ENCODE measurements at places on chromosomes 3 and 15.
A peak's percentile ranks its signal among the peaks of the same experiment; 100 is the strongest.

DNA sequence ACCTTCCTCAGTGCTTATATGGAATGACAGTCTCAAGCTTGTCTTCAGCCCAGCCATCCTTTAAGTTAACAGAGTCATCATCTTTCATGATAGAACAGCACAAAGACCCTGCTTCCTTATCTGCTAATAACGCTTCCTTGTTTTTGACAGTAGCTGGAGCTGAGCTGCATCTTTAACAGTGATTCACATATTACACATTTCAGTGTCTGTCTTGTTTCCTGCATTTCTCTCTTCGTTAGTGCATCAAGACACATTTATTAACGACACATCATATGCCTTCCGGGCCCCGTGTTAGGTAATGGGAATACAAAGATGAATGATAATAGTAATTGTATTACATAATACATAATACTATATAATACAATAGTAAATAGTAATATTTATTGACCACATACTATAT lies 30.2 kb upstream of the GREM1 start:
- no peak for DNase-seq

GRCh38 chr3:161474741-161475140 lies 21.9 kb upstream of the OTOL1 start:
- no peak for DNase-seq

- DNase-seq: no peak
These were observed 273.3 kb downstream of the NSUN3 start for GRCh38 chr3:94336046-94336753.

DNA sequence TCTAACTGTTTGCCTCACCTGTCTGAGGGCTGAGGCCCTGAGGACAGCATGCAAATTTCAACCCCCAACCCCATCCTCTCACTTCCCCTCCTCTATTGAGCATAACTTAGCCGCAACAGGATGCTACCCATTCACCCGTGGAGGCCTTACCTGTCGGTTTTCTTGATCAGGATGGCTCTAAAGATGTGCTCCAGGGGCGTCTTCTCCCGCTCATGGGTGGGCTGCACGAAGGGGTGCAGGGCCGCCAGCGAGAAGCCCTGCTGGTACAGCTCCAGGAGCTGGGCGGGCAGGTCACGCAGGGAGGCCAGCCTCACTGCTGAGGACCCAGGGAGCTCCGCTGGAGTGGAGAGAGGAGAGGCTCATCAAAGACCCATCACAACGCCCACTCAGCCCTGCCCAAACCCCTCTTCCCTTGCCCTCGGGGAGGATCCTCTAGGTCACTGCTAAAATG lies 79.8 kb downstream of the RFTN1 start:
- no peak for DNase-seq

DNA sequence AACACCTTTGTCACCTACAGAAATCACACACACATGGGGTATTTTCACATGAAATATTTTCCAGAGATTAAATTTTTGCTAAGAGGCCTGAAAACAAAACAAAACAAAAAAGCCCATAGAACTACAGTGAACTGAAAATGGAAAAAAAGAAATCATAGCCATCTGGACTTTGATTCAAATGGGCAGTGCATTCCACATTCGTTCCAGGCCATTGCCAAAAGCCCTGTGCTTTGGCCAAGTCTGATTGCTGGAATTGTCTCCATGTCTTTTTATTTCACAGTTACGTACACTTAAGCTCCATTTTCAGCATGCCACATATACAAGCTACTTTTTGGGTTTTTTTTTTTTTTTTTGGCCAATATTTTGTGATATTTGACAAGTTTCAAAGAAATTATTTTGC lies 47.1 kb downstream of the TFG start:
- DNase-seq: no peak

DNA sequence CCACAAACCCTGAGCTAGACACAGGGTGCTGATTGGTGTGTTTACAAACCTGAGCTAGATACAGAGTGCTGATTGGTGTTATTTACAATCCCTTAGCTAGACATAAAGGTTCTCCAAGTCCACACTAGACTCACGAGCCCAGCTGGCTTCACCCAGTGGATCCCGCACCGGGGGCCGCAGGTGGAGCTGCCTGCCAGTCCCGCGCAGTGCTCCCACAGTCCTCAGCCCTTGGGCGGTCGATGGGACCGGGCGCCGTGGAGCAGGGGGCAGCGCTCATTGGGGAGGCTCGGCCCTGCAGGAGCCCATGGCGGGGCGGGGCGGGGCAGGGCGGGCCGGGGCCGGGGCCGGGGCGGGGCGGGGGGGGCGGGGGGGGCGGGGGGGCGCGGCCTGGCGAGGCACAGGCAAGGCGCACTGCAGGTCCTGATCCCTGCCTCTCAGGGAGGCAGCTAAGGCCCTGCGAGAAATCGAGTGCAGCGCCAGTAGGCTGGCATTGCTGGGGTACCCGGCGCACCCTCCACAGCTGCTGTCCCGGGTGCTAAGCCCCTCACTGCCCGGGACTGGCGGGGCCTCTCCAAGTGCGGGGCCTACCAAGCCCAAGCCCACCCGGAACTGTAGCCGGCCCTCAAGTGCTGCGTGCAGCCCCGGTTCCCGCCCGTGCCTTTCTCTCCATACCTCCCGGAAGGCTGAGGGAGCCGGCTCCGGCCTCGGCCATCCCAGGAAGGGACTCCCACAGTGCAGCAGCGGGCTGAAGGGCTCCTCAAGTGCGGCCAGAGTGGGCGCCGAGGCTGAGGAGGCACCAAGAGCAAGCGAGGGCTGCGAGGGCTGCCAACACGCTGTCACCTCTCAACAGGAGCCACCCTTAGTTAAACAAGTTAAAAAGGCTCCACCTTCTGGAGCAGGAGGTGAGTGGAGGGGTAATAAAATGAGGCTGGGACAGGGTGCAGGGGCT lies 9.8 kb upstream of the TMEM40 start:
- DNase-seq: no peak

DNA sequence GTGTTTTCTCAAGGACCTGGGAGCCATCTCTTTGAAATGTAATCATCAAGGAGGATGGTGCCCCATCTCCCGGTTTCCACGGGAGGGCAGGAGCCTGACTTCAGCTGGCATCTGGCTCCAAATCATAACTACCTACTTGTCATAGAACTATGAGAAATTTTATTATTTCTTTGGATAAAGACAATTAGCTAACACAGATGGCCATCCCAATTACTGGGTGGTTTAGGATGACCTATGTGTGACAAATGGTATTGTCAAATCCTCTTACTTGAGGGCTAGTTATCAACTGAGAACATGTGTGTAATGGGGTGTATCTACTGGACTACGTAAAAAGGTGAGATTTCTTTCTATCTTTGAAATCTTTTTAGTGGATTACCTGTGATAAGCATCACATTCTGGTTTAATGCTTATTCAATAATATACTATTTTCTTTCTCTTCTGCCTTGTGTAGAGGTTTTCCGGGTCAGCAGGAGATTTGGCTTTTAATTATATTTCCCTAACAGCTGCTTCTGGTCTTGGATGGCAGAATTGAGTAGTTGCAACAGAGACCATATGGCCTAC lies 15.3 kb upstream of the PARP14 start:
- DNase-seq: no peak

GRCh38 chr15:75335313-75335704 lies 554 bp upstream of the COMMD4 start:
- DNase-seq: no peak

DNA sequence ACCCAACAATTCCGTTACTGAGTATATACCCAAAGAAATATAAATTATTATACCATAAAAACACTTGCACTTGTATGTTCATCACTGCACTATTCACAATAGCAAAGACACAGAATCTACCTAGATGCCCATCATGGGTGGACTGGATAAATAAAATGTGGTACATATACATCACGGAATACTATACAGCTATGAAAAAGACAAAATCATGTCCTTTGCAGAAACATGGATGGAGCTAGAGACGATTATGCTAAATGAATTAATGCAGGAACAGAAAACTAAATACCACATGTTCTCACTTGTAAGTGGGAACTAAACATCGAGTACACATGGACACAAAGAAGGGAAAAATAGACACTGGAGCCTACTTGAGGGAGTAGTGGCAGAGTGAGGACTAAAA lies 185.3 kb downstream of the PYDC2 start:
- DNase-seq: no peak

DNA sequence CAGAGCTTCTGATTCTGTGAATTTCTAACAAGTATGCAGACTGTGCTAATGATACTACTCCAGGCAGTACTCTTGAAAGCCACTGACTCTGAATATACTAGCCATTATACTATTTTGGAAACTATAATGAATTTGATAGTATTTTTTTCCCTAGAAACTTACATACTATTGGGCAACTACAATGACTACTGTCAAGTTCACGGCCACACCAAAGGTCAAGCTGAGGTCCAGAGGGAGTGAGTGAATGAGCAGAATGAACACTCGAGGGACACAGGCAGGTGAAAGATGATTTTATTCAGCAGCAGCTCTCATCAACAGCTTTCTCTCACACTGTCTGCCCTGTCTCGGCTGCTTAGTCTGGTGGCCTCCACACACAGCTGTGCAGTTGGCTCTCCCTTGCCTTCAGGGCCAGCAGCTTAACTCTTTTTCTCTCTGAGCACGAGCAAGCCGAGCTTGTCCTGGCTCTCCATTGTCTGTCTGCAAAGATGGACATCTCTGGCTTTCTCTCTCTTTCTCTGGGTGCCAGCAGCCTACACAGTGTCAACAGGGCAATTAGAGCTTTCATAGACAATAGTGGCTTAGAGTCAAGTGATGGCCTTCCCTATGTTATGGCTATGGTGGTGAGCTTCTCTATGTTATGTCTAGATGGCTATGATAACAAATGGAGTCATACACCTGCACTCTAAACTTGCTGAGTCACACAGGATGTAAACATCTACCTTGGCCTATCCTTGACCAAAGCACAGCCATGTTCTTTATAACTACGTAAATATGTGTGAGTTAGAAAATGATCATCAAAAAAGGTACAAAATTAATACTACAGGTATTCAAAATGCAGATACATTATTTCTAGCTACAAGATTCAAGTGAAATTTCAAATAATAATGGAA lies 362.4 kb downstream of the CGGBP1 start:
- DNase-seq: no peak

DNA sequence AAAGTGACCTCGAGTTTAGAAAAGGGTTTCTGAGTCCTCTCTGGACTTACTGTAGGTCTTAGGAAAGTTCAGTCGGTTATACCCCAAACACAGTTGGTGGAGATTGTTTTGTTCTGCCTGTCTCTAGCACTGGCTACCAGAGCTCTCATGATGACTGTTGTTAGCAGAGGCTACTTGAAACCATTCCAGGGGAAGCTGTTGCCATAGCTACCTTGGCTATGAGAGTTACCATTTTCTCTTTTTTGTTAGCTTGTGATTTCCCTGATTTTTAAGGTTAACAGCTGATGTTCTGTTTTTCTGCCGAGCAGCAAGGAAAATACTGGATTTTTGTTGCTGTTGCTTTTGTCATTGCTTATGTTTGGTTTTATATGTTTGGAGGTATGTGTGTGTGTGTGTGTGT lies 26.7 kb downstream of the ABHD2 start:
- DNase-seq: no peak

GRCh38 chr15:50138391-50138790 lies 19.4 kb upstream of the ATP8B4 start:
- no peak for DNase-seq

- DNase-seq: no peak
These were observed 104.6 kb downstream of the ATP1B3 start for GRCh38 chr3:141981084-141981483.

DNA sequence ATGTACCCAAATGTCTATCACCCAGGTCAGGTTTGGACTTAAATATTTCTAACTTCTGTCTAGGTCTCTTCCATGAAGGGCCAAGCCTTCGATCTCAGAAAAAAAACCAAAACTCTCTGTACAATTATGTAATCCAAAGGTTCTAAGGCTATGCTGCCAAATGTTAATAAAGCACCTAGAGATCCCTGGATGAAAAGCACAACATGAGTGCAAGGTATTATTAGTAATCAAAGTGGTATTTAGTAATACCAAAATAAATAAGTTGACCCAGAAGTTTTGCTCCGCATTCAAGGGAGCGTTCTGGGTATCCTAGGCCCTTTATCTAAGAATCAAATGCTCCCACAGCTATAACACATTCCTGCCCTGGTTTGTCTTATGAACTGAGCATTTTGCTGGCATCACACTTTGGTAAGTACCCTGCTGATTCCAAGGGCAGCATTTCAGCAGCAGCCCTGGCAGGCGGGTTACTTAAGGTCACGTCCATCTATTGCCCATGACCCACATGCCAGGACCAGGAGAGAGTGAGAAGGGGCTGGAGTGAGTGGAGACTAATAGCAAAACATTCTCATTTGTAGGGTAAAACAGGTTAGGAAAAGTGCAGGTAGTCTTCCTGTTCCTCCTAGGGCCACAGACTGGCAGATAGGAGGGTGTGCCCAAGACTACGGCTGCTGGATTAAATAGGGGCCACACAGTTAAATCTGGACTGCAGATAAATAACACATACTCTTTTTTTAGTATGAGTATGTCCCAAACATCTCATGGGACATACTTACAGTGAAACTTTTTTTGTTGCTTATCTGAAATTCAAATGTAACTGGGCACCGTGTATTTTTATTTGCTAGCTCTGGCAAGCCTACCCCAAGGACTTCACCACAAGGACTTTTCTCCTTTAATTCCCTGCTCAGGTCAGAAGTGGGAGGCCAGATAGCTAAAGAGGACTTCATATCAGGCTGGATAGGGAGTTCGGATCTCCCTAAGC lies 76.0 kb upstream of the SNRK start:
- no peak for DNase-seq

- no peak for DNase-seq
These were observed 20.9 kb downstream of the KAT2B start for GRCh38 chr3:20060974-20061685.

GRCh38 chr3:51819709-51820406 lies 40.8 kb upstream of the IQCF6 start:
- DNase-seq: peak; percentile 47

DNA sequence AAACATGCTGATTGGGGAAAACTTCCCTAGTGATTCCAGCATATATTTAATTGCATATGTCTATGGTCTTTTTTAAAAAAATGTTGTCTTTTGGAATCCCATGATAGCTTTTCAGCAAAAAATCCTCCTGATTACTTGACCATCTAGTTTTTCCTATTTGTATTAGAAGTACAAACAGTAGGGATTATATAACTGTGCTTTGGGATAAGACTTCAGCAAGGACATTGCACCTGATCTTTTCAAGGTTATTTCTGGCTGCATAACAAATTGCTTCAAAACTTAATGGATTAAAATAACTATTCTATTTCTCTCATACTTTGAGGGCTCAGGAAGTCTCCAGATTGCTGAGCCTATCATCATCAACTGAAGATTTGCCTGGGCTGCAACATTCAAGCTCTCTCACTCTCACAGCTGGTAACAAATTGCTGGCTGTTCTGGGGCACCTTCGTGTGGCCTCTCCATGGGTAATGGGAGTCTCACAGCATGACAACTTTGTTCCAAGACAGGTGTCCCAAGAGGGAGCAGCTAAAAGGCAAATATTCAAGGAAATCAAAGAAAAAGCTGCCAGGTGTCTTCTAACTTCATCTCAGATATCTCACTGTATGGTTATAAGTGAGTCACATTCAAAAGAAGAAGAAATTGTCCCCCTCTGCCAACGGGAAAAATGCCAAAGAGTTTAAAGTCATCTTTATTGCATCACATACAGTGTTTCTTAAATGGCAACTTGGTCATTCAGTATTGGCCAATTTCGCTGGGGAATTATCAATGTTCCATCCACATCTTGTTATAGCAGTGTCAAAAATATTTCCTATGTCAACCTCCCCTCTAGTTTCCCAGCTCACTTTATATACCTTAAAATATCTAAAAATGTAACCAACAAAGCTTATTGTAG lies 644.5 kb upstream of the GRM7 start:
- no peak for DNase-seq

- DNase-seq: no peak
These were observed 808 bp downstream of the ARRDC4 start for GRCh38 chr15:97961067-97961954.

All from stimulated activated CD8-positive, alpha-beta memory T cell treated with anti-CD3 and anti-CD28 coated beads, Interleukin-4, amount 100 ng/mL, for 48 hours (primary cell).